Stimulated activated naive CD8-positive, alpha-beta T cell treated with anti-CD3 and anti-CD28 coated beads, Interleukin-15, Interleukin-2, amounts not matched to agents 100 U/mL and 50 U/mL, for 24 hours (primary cell): ENCODE measurements at places on chromosomes 7 and 10.

- no peak for DNase-seq
These were observed 356.6 kb upstream of the ZMIZ1 start for GRCh38 chr10:78712147-78712546.

GRCh38 chr10:123746942-123747341, 80.8 kb downstream of the GPR26 start:
- no peak for DNase-seq

- DNase-seq = no peak
These were observed 138.6 kb downstream of the CUBN start for GRCh38 chr10:16991011-16991410.

GRCh38 chr7:4279216-4279615, 402.9 kb upstream of the FOXK1 start:
- no peak for DNase-seq

DNA sequence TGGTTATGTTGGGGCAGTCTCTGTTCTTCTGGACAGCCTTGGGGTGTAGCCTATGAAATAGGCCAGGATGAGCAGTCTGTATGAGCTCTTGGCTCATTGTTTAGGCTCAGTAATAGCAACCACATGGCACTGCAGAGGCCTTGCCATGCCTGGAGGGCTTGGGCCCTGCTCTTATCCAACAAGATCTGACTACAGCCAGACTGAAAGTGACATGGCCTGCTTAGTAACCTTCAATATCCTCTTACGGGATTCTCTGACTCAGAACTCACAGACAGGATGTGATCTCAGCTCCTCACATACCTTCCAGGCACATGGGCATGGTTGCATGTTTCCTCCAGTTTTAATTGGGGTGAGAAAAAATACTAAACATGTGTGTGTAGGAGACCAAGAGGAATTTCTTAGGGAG, 289.3 kb downstream of the PTEN start:
- peak; percentile 48 for DNase-seq

DNA sequence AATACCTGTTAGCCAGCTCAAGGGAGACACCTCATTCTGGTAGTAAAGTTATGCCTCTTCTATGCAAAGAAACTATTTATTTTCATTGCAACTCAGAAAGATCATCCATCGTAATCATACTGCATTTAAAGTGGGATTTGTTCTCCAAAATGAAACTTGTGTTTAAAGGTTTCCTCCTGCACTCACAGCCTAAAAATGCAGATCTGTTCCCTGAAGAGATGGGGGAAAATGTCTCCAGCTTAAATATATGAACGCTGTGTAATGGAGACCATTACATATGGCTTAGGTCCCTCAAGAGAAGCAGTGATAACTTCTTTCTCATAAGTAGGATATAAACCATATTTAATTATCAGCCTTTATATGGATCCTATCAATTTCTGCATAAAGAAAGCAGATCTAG, 665.1 kb downstream of the KCNMA1 start:
- no peak for DNase-seq

DNA sequence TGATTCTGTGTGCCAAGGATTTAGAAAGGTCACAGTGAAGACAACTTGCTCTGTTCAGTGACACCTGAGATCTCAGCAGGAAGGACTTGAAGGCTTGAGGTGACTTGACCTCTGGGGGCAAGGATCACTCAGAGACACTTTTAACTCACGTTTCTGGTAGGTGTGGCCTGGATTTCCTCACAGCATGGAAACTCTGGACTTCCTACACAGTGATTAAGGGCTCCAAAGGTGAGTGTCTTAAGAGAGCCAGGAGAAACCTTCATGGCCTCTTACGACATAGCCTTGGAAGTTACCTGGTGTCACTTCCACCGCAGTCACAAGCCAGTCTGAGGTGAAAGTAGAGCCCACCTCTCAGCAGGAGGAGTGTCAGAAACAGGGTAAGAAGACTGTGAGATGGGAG, 38.1 kb upstream of the ADO start:
- no peak for DNase-seq

DNA sequence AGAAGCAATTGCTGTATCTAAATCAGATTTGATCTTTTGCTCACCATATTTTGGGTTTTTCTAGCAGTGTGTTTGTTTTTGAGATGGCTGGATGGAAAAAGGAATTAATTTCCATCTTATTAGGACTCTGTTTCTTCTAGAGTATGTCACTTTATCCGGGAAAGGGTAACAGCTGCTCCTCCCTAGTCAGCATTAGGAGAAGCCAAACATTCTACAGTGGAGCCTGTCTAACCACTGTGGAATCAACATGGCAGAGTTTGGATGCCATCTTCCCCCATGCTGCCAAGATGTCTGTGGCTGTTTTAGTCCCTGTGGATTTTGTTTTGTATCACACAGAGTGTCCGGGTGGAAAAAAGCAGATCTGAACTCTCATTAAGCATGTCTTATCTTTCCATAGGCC, 16.0 kb upstream of the LMOD2 start:
- DNase-seq = no peak

DNA sequence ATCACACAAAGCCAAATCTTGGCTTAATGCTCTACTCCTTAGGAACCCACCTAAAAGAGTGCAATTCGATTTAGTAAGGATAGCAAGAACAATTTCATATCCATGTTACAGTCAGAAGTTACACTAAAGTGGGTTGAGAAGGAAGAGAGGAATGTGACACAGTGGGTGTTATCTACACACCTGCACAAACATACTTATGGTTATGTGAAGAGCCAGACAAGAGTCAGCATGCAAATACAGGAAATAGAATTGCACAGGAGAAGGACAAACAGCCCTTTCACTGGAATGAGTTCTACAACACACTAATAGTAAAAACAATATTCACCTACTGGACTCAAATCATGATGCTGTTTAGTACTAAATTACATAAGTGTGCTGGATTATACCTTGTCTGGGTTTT, 262.8 kb downstream of the DGKB start:
- DNase-seq = no peak

DNA sequence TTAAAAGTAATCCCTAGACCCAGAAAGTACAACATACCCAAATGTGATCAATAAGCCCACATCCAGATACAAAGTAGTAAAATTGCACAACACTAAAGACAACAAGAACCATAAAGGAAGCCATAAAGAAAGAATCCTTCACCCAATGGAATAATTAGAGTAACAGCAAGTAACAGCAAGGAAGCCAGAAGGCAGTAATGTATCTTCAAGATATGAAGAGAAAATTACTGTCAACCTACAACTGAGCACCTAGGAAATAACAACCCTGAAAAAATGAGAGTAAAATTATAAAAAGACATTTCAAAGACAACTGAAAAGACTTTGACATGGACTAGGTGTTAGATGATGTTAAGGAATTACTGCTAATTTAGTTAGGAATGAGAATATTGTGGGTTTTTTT, 60.5 kb downstream of the CNOT4 start:
- no peak for DNase-seq

- no peak for DNase-seq
These were observed 319.3 kb downstream of the INHBA start for GRCh38 chr7:41383596-41383995.

GRCh38 chr7:46028246-46028645, 107.2 kb upstream of the IGFBP3 start:
- DNase-seq = no peak

- no peak for DNase-seq
These were observed 63.0 kb downstream of the ABRAXAS2 start for GRCh38 chr10:124864421-124865193.
